Kidney epithelial cell (primary cell): ENCODE measurements at places on chromosomes 3 and 15. TPM values are rescaled to one million over a fixed set of nuclear protein-coding genes. Genes with fewer than 3 reads are reported as not detected.
A peak's percentile ranks its signal among the peaks of the same experiment; 100 is the strongest.

- DNase-seq: no peak
These were observed 349.4 kb upstream of the TPRG1 start for GRCh38 chr3:188822411-188822810.

The RETNLB gene
- total RNA-seq: not detected in 2 replicates

- no peak for DNase-seq
These were observed 55.3 kb upstream of the TRPM1 start for GRCh38 chr15:31156808-31157207.

GRCh38 chr3:71243229-71243628 is 340.3 kb downstream of the FOXP1 start:
- no peak for DNase-seq

- peak; percentile 29 for DNase-seq
These were observed at the start of gene THBS1 for GRCh38 chr15:39580485-39581241. TSS of gene THBS1 (plus strand) at chr15:39581079. CDS start at chr15:39581858, 779 bp downstream.

The KBTBD12 gene
- 0.08 and 0.41 TPM in 2 replicates for total RNA-seq

DNA sequence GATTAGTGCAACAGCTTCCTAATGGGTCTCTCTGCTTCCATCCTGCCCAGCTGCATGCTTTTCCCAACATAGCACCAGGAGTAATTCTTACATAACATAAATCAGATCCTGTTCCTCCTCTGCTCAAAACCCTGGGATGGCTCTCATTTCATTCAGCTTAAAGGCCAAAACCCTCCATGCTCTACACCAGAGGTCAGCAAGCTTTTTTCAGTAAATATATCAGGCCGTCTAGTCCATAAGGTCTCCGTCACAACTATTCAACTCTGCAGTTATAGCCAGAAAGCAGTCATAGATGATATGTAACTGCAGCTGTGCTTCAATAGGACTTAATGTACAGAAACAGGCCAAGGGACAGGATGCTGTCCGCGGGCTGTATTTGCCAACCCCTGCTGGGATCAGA is 202.8 kb upstream of the UBE2E2 start:
- no peak for DNase-seq

DNA sequence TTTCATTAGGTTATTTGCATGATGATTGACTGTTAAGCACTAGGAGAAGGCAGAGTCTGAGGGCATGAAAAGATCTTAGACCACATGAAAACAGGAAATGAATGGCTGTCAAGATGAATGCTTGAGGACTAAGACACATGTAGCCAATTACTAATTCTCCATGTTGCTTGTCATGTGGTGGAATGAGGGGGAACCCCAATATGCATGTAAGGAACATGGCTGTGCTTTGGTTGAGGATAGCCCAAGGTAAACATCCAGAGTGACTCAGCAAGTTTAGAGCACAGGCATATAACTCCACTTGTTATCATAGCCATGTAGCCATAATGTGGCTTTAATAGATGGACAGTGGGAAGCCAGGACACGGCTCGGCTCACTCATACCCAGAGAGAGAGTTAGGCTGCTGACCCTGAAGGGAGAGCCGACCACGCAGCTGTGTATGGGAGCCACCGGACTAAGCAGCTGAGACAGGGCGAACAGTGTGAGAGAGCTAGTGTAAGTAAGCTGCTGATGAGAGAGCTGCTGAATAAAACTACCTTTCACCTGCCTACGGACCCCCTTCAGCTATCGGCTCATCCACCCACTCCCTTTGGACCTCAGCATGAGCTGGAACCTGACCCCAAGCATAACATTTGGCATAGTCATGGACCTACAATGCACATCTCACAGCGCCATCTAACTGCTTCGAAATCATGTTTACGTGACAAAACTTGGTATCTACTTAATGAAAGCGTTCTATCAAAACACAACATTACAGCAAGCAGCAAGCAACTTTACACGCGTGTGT is 37.6 kb downstream of the ANO10 start:
- no peak for DNase-seq

- no peak for DNase-seq
These were observed 123.5 kb upstream of the TBL1XR1 start for GRCh38 chr3:177320765-177321247.

GRCh38 chr3:131107637-131108433 is 81.2 kb downstream of the NEK11 start:
- no peak for DNase-seq
